Uterus (tissue), 4 donors: ENCODE measurements at places on chromosomes 7 and 10. TPM values are rescaled to one million over a fixed set of nuclear protein-coding genes. Genes with fewer than 3 reads are reported as not detected.

Gene DBNL
- 90.5 TPM for total RNA-seq

GRCh38 chr7:5605775-5606634 is 175.5 kb downstream of the RNF216 start:
- no peak overlapping the region for H3K4me3 ChIP-seq
- H3K36me3 ChIP-seq = no peaks in the 10 kb centered on the region
- no peaks in the 10 kb centered on the region for H3K4me1 ChIP-seq

- H3K4me1 ChIP-seq = no peaks in the 10 kb centered on the region
- H3K36me3 ChIP-seq = no peaks in the 10 kb centered on the region
- no peaks in the 10 kb centered on the region for H3K27me3 ChIP-seq
- no peak overlapping the region for H3K27ac ChIP-seq
- no peak overlapping the region for H3K4me3 ChIP-seq
Measured at GRCh38 chr7:133670250-133670649, 417.4 kb downstream of the EXOC4 start.

DNA sequence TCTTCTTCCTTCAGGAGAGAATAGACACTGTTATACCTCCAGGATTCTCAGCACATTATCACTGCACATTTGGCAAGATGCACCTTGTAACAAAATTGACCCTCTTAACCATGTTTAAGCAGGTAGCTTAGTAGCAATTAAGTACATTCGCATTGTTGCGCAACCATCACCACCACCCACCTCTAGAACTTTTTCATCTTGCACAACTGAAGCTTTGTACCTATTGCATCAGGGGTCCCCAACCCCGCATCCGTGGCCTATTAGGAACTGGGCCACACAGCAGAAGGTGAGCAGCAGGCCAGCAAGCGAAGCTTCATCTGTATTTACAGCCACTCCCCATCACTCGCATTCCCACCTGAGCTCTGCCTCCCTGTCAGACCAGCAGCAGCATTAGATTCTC is 29.9 kb upstream of the SMURF1 start:
- no peak overlapping the region for H3K4me3 ChIP-seq
- no peaks in the 10 kb centered on the region for H3K36me3 ChIP-seq
- no peak overlapping the region for H3K27ac ChIP-seq
- H3K4me1 ChIP-seq = no peaks in the 10 kb centered on the region
- H3K27me3 ChIP-seq = no peaks in the 10 kb centered on the region

GRCh38 chr10:22958338-22958737 is 30.5 kb downstream of the ARMC3 start:
- H3K27me3 ChIP-seq = no peaks in the 10 kb centered on the region
- no peaks in the 10 kb centered on the region for H3K36me3 ChIP-seq
- H3K27ac ChIP-seq = no peak overlapping the region
- no peak overlapping the region for H3K4me3 ChIP-seq
- H3K4me1 ChIP-seq = no peaks in the 10 kb centered on the region
